ENCODE measurements at places on chromosomes 2 and 18.

GRCh38 chr2:138780446-138780880, 273 bp upstream of the NXPH2 start:
- no peak for DNase-seq

GRCh38 chr2:62774555-62775366, 69.2 kb downstream of the EHBP1 start:
- DNase-seq: no peak

GRCh38 chr2:229445501-229446211, 174.6 kb upstream of the PID1 start:
- no peak for DNase-seq

GRCh38 chr2:164069540-164069939, 333.7 kb upstream of the FIGN start:
- DNase-seq: no peak

DNA sequence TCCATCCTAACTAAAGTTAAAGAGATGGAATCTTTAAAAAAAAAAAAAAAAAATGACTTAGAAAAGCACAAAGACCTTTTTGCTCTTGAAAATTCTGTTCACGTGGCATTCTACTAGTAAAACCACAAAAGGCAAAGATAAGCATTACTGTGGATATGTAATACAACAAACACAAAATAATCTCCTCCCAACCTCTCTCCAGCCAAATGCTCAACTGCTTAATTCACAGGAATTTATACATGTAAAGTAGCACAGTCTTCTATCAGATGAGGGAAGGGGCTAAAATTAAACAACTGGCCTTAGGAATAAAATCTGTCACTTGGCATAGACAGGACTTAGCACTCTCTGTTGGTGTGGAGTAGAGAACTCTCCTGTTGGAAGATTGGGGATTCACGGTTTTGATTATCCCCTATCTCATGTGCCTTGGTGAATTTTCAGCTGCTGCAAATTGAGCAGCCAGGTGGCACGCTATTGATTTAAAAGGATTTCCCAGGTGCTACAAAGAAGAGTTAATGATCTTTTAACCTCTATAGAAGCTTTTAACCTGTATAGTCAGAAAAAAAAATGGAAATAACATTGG, 57.4 kb downstream of the ATIC start:
- no peak for DNase-seq

GRCh38 chr2:240299710-240300068, 135.8 kb upstream of the GPC1 start:
- DNase-seq: no peak

GRCh38 chr2:55224761-55225261, 7.3 kb downstream of the CLHC1 start:
- no peak for DNase-seq

DNA sequence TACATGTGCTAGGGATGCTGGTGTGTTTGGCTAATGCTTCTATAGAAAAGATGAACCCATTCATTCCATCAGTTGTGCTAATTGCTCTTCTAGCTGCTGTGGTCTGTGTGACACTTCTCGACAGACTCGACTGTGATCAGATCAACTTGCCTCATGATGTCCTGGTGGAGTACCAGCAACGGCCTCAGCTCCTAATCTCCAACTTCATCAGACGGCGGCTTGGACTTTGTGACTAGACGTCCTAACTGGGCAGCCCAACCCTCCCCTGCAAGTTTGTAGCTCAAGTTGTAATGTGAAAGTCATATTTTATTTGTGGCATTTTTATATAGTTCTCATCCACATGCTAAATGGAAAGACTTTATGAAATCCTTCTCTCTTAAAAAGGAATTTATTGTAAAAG, 33.0 kb downstream of the UPP2 start:
- no peak for DNase-seq

- no peak for DNase-seq
Measured at GRCh38 chr2:178498137-178498536, 17.9 kb downstream of the PLEKHA3 start.

- DNase-seq: no peak
Measured at GRCh38 chr2:144706647-144707046, 186.7 kb upstream of the ZEB2 start.

GRCh38 chr18:56207989-56208388, 430.4 kb downstream of the TXNL1 start:
- no peak for DNase-seq

- DNase-seq: no peak
Measured at GRCh38 chr18:33470216-33470615, 29.7 kb upstream of the CCDC178 start.

GRCh38 chr2:18403921-18404522, 156.4 kb downstream of the RDH14 start:
- DNase-seq: no peak

GRCh38 chr2:144461308-144461766, 58.6 kb downstream of the ZEB2 start:
- no peak for DNase-seq

DNA sequence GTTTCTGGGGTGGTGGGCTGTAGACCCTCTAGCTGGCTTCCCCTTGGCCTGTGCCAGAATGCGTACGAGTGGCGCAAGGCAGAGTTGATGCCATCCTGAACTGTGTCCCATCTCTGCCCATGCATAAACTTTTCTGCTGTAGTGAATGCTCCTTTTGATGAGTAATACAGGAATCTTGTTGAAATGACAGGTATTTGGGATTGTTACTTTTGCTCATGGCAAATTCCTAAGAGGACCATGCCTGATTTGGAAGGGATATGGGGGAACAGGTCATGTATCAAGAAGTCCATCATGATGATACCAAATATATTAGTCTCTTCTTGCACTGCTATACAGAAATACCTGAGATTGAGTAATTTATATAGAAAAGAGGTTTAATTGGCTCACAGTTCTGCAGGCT, 648.0 kb downstream of the SLC4A3 start:
- no peak for DNase-seq

DNA sequence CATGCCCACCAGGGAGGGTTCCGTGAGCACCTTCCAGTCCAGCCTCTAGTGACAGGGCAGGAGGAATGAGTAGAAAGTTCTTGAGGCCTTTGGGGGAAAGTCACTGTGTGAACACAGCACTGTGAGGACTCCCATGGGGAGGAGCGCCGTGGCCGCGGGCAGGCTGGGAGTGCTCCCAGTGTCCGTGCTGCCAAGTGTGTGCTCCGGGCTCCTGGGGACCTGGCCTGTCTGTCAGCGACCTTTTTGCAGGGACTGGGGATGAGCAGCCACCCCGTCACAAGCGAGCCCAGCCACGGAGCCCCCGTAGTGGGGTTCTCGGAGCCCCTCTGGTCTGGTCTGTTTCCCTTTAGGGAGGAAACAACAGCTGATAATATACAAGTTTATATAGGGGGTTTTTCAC, 36.8 kb downstream of the PDIA6 start:
- DNase-seq: no peak

GRCh38 chr18:63025251-63026090, 294.1 kb downstream of the BCL2 start:
- DNase-seq: no peak

DNA sequence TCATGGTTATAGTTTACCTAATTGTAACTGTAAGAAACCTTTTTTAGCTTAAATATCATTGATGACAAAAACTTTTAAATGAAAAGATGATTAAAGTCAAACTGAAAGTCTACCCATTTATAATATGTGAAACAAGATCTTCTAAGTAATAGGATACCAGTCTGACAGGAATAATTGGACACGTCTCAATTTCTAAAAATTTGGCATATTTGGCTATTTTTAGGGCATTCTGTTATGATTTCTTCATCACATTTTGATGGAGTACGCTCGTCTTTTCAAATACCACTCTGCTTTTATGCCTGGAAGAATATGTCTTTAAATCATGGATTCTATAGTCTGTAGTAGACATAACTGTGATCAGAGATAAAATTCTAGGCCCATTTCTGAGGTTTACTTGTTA, 1.3 kb downstream of the R3HDM1 start:
- DNase-seq: no peak

DNA sequence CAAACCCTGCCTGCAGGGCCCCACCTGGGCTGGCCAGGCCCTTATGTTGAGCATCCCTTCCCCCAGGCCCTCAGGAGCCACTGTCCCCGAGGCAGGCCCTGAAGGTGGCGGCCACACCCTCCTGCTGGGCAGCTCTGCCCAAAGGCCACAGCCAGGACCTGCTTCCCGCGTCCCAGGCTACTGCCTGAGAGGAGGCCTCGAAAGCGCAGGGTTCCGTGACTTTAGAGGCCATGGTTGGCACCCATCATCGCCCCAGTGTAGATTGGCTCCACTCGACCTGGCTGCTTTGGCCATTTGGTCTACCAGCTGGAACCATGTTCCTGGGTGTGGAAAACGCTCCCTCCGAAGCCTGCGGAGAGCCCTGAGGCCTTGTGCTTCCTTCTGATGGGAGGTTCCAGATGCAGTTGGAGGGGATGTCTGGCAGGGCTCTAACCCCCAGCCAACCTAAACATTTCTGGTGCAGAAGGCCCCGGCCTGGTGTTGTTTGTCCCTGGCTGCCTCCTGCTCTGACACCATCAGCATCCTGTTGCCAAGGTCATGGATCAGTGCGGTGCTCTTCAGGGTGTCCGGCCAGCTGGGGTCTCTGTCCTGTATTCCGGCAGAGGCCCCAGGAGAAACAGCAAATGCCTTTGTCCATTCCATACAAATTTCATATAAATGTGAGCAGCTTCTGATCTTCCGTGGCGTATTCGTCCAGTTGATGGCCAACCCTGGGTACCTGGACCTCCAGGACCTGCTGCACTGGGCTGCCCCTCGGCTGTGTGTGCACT, 14.7 kb downstream of the CAPN10 start:
- no peak for DNase-seq

DNA sequence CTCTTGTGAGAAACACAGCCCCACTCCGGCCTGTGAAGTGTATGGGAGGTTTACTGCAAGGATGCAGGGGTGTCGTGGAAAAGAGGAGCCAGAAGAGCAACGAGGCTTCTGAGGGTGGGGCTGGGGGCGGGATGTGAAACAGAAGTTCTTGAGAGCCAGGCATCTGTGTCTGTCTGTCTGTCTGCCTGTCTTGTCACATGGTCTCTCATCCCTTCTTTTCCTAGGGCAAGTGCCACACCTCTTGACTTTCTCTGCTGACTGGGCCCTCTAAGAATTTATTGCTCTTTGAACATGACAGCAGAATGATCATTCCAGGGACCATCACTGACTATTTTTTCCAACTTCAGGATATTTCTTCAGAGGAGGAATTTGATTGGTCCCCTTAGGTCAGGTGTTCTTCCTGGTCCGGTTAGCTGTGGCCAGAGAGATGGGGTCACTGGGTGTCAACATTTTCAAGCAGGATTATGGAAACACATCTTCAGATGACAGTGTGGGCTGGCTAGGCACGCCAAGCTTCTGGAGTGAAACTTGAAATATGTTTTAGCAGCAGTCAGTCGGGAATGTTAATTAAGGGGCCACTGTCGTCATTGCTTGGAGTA, 131.0 kb downstream of the FHOD3 start:
- no peak for DNase-seq

GRCh38 chr2:141062031-141062430, 1068.8 kb downstream of the LRP1B start:
- DNase-seq: no peak

DNA sequence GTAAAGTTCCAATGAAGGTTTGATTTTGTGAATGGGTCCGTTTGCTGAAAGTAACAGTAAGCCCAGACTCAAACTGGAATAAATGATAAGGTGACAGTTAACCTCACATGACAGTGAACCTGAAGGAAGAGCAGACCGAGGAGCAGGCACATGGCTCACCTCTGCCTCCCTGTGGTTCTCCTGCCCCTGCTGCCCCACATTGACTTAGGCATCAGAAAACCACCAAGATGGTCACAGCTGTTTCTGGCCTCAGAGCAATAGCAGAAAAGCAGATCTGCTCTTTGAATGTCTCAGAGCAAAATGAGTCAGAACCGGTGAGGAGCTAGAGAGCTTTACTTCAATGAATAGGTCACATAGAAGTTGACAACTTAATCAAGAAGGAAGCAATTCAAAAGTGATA, 487.6 kb downstream of the METTL4 start:
- no peak for DNase-seq

GRCh38 chr18:77970814-77971213, 721.2 kb downstream of the GALR1 start:
- DNase-seq: no peak

DNA sequence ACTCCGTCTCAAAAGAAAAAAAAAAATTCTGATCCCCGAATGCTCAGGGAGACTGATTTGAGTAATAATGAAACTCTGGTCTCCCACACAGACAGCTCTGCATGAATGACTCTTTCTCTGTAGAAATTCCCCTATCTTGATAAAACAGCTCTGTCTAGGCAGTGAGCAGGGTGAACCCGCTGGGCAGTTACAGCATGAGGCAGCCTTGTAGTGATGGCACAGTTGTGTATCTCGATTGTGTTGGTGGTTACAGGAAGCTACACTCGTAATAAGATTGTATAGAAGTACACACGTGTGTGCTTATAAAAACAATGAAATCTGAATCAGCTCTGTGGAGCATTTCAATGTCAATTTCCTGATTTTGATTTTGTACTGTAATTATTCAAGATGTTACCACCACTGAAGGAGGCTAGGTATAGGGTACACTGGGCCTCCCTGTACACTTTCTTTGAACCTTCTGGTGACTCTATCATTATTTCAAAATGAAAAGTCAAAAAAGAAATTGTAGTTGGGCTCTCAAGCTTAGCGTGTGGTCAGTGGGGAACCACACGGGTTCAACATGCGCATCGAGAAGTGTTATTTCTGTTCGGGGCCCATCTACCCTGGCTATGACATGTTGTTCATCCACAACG, 34.9 kb upstream of the ATP8B1 start:
- no peak for DNase-seq

DNA sequence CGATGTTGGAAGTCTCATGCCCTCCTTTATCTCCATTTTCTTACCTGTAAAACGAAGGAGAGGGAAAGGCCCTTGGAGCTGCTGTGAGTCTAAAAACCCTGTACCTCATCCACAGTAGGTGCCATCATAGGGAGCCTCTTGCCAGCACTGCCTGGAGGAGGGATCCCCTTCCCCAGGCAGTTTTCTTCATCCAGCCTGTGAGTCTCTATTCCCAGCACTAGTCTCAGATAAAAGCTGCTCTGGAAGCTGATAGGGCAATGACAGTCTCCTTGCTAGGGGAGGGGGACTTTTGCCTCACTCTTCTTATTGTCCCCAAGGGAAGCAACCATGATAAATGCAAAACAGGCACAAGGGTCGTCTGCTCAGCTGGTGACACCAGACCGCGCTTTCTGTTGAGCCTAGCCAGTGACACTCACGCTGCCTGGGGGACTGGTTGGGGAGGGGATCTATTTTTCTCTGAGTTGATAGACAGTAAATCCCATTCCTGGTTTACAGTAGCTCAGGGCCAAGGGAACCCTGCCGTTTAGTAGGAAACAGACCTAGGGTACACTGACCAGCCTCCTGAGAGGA, 139.5 kb upstream of the NABP1 start:
- no peak for DNase-seq

- DNase-seq: peak; percentile 54
Measured at GRCh38 chr18:35588995-35589394, 7.5 kb downstream of the GALNT1 start.

- DNase-seq: no peak
Measured at GRCh38 chr2:21361384-21361783, 237.6 kb downstream of the TDRD15 start.

- no peak for DNase-seq
Measured at GRCh38 chr18:58394602-58395425, 234.1 kb downstream of the ALPK2 start.

DNA sequence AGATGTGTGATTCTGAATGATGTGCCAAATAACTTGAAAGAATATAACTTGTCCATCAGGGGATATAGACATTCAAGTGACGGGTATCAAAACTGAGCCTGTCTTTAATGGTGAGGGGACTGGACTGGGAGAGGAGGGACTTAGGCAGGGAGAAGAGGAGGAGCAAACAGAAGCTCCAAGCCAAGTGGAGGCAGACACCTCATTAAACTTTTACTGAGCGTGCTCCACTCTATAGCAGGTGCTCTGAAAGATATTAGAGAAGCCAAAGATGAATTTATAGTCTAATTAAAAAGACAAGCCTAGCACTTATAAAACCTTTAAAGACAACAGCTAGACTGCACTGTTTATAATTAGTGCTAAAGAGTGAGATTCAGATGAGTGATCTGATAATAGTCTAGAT, 47.7 kb upstream of the SMAD2 start:
- DNase-seq: no peak

All from stimulated activated effector memory CD8-positive, alpha-beta T cell treated with anti-CD3 and anti-CD28 coated beads, Interleukin-12 subunit alpha, Interleukin-12 subunit beta, amount 100 ng/mL, for 72 hours (primary cell).